ENCODE measurements at places on chromosomes 2 and 18.

DNA sequence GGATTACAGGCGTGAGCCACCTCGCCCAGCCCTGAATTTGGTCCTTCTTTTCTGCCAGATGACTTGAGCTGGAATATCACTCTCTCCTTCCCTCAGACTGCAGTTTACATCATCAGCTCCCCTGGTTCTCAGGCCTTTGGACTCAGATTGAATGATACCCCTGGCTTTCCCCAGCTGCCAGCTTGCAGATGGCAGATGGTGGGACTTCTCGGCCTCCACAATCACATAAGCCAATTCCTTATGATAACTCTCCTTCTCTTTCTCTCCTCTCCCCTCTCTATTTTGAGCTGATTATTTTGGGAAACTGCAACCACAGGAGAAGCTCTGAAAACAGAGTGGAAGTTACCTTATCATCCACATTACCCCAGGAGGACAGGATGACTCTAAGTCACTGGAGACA, 33.4 kb upstream of the ATP8B1 start:
- no peak for DNase-seq

DNA sequence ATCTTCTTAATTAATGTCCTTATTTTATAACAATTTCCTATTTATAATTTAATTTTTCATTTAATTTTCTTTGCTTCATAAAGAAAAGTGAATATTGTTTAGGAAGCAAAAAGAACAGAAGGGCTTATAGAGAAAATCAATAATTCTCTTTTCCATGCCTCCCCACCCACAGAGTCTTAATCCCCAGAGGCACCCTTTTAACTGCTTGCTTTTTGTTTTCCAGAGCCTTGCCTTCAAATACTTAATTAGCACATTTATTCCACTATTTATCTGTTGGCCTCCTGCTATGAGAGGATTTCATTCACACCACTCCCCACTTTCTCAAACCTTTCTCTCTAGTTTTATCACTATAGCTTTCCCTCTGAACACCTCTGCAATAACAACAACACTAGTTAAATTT, 373.6 kb downstream of the MBD2 start:
- DNase-seq = no peak

DNA sequence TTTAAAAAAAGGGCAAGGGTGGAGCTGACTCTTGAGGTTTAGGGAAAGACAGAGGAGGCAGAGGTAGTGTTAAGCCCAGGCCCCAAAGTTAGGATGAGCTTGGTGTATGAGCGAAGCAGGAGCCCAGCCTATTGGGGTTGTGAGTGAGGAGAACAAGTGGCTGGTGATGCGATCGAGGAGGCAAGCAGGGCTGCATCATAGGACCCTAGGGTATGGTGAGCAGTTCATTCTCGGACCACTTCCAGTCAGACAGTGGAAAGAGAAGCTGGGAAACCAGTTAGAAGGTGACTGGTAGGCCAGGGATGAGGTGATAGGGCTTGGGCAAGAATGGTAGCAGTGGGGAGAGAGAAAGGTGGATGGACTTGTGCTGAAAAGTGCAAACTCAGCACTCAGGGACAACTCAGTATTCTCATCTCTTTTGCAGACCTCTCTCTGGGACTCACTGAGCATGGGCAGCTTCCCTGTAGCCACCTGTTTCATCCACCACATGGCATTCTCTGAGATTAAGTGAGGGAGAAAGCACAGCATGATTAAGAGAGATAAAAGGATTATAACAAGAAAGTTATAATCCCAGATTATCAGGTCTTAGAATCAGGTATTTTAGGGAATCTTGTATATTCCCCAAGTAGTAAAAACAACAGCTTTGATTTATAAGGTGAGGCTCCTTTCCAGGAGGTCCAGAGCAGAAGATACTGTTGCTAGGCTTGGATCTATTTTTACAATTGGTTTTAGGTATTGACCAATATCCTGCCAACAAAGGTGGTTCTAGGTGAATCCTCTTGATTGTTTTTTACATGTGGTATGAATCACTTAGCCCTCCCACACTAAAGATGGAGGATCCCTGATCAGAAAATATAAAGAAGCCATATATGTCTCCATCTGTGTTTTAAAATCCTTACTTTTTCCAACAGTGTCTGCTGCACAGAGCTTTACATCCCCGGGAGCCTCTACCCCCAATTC, 38.3 kb downstream of the XRCC5 start:
- DNase-seq = no peak

- no peak for DNase-seq
Measured at GRCh38 chr2:164523726-164524125, 97.6 kb downstream of the GRB14 start.

- no peak for DNase-seq
Measured at GRCh38 chr2:95353613-95354468, 48.7 kb upstream of the FAHD2A start.

GRCh38 chr2:149873936-149874335, 286.4 kb upstream of the MMADHC start:
- no peak for DNase-seq

DNA sequence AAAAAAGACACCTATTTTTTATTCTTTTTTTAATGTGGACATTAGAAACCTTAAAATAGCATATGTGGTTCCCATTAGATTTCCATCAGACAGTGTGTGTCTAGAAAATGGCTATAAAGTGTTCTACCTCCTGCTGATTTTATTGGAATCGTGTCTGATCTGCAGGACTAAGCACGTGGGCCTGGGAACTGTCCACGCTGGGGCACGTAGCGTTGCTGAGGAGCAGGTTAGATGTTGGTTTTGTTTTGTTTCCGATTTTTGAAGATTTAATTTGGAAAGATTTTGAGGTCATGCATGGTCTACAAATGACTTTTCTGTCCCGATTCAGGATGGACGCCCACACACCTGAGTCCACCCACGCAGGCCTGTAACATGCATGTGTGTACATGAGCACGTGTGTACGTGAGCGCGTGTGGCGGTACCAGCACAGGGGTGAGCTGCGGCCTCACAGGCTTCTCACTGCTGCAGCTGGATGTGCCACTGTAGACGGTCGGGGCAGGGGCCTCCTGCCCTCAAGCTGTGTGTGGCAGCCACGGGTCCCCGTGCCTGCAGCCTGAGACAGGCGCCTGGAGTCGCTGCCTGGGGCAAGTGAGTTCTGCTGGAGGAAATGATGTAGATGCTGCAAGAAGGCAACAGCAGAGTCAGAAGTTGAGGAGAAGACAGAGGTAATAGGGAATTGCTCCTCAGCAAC, 99.7 kb upstream of the CTDP1 start:
- no peak for DNase-seq

- no peak for DNase-seq
Measured at GRCh38 chr2:43210125-43210466, 16.3 kb downstream of the ZFP36L2 start.

All from HFF-Myc (cell line).